ENCODE measurements at places on chromosomes 5 and 9. TPM values are rescaled to one million over a fixed set of nuclear protein-coding genes. Genes with fewer than 3 reads are reported as not detected.

GAS1 gene
- total RNA-seq: 13.9 TPM

- DNase-seq: no peak
These were observed 44.2 kb upstream of the COL15A1 start for GRCh38 chr9:98899408-98900056.

DNA sequence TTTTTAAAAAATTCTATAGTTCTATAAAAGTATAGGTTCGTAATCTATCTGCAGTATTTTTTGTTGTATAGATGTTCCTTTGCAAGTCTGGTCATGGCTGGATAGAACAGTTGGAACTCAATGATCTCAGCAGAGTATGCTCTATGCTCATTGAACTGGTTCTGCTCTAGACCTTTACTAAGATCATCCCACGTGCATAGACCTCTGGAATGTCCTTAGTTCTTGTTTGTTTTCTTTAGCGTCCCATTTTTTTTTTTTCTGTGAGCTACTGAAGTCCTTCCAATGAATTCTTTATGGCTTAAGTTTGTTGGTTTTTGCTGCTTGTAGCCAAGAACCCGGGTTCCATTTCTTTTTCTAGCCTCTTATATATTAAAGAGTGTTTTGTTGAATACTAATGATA lies 3.5 kb downstream of the TMEM38B start:
- DNase-seq: no peak

DNA sequence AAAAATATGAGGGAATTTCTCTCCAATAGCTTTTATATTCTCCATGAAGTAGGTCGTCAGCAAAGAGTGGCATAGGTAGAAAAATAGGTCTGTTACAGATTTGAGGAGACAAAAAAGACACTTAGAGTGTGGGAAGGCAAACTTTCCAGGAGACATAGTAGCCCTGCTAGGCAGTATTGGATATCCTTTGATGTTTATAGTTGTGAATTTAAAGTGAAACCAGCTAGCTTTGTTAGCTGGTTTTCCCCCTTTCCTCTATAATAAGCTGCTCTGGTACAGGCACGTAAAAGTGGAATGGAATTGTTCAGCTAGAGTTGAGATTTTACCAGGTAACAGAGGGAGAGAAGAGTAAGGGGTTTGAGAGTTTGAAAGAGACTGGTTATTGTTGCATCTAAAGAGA lies 17.1 kb upstream of the APC start:
- DNase-seq: no peak

GRCh38 chr5:83720836-83721537 lies at the start of gene HAPLN1:
TSS of gene HAPLN1 (minus strand) at chr5:83720855. CDS start at chr5:83673523, 47,332 bp downstream.
- DNase-seq: no peak

GRCh38 chr5:135694906-135695305 lies 116.1 kb upstream of the CXCL14 start:
- DNase-seq: no peak

DNA sequence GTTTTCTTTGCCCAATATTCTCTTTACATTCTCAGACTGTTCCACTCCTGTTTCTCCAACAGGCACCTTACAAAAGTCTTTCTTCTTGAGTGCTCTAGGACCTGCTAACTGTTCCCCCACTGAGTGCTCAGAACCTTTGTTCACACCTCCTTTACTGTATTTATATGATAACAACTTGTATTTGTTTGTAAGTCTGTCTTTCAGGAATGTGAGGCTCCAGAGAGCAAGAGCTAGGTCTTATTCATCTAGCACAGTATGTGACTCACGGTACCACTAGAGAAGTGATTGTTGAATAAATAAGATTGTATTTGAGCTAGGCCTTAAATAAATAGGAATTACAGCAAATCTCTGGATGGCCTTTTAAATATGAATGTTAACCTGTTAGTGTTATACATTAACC lies 42.5 kb upstream of the MYOT start:
- no peak for DNase-seq
